Activated CD4-positive, alpha-beta T cell treated with anti-CD3 and anti-CD28 coated beads, Interleukin-2, amount 10 ng/mL, durations not matched to agents 7 days and 5 days (primary cell): ENCODE measurements at places on chromosomes 3 and 15. TPM values are rescaled to one million over a fixed set of nuclear protein-coding genes. Genes with fewer than 3 reads are reported as not detected.

DNA sequence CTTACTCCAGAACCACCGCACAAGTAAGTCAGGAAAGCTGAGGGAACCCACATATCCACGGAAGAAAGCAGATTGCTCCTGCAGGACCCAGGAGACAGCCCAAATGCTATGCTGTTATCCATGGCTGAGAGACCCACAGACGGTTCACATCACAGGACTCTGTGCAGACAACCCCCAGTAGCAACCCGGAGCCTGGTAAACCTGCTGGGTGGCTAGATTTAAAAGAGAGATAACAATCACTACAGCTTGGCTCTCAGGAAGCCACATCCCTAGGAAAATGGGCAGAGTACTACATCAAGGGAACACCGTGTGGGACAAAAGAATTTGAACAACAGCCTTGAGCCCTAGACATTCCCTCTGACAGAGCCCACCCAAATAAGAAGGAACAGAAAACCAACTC lies 13.8 kb upstream of the TRIM42 start:
- peaks cover 10% of the 10 kb centered on the region for H3K27me3 ChIP-seq
- no peaks in the 10 kb centered on the region for H3K36me3 ChIP-seq
- no peak for DNase-seq
- no peak overlapping the region for H3K27ac ChIP-seq
- no peaks in the 10 kb centered on the region for H3K4me1 ChIP-seq

DNA sequence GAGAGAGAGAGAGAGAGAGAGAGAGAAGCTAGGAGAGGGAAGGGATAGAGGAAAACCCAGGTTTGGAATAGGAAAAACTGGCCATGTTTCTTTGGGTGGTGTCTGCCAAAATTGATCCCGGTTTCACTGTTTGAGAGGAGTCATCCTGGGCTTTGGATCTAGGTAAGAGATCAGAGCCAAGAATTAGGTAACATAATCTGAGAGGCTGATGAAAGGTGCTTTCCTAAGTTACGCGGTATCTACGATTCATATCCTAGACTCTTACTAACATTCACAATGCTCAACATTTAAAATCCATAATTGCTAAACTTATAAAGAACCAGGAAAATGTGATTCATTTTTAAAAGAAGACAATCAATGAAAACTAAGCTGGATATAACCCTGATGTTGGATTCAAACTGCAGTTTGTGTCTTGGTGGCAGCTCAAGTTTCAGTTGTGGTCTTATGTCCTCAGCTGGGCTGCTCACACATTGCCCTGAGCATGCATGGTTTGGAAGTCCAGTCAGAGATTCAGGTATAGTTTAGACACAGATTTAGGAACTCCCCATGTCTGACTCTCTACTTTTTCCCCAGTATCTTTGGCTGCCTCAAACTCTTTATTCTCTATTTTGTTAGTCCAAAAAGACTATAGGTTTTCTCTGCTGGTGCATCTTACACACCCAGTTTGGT lies 42.5 kb upstream of the FMN1 start:
- no peaks in the 10 kb centered on the region for H3K4me1 ChIP-seq
- no peak overlapping the region for H3K27ac ChIP-seq
- H3K27me3 ChIP-seq: peaks cover 17% of the 10 kb centered on the region

GRCh38 chr3:46453526-46454208 lies 11.0 kb downstream of the LTF start:
- peaks cover 2% of the 10 kb centered on the region for H3K4me1 ChIP-seq
- H3K27me3 ChIP-seq: peaks cover 30% of the 10 kb centered on the region
- no peak overlapping the region for H3K4me3 ChIP-seq
- no peak overlapping the region for H3K27ac ChIP-seq
- DNase-seq: no peak

GRCh38 chr3:50817756-50818529 lies 143.2 kb downstream of the DOCK3 start:
- no peak for DNase-seq
- H3K27ac ChIP-seq: no peak overlapping the region
- H3K36me3 ChIP-seq: no peaks in the 10 kb centered on the region
- H3K4me3 ChIP-seq: no peak overlapping the region
- H3K27me3 ChIP-seq: no peaks in the 10 kb centered on the region
- H3K4me1 ChIP-seq: no peaks in the 10 kb centered on the region

- H3K27ac ChIP-seq: peak within 1 kb of the TSS; percentile 57
- DNase-seq: peak; percentile 87
- H3K4me1 ChIP-seq: peaks cover 32% of the 10 kb centered on the region
- no peaks in the 10 kb centered on the region for H3K36me3 ChIP-seq
- H3K27me3 ChIP-seq: peaks cover 23% of the 10 kb centered on the region
- peak within 1 kb of the TSS; percentile 85 for H3K4me3 ChIP-seq
These were observed at the start of gene MNS1 for GRCh38 chr15:56464893-56465520. Gene MNS1, minus strand, starts transcription at chr15:56465137. Its CDS starts 165 bp downstream, at chr15:56464972.

DNA sequence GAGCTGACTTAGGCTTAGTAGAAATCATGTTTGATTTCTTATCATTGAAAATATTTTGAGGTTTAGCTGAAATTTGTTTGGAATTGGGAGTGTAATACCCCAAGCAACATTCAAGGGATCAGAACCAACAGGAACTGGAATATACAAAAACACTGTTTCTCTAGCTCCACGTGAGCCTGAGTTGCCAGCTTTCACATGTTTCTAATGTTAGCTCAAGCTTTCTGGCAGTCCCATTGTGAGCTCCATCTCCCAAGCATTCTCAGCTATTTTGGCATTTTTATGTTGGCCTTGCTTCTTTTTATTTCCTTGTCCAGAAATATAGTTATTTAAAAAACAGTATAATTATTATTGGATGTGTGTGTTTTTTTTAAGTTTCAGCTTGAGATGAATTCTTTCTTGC lies 427.1 kb upstream of the DPH6 start:
- H3K4me3 ChIP-seq: no peak overlapping the region
- no peak for DNase-seq
- H3K36me3 ChIP-seq: no peaks in the 10 kb centered on the region
- H3K27me3 ChIP-seq: no peaks in the 10 kb centered on the region
- H3K27ac ChIP-seq: no peak overlapping the region

GRCh38 chr15:97566961-97567360 lies 393.5 kb upstream of the ARRDC4 start:
- H3K4me1 ChIP-seq: no peaks in the 10 kb centered on the region
- no peak for DNase-seq
- H3K4me3 ChIP-seq: no peak overlapping the region
- no peaks in the 10 kb centered on the region for H3K36me3 ChIP-seq
- H3K27me3 ChIP-seq: no peaks in the 10 kb centered on the region

DNA sequence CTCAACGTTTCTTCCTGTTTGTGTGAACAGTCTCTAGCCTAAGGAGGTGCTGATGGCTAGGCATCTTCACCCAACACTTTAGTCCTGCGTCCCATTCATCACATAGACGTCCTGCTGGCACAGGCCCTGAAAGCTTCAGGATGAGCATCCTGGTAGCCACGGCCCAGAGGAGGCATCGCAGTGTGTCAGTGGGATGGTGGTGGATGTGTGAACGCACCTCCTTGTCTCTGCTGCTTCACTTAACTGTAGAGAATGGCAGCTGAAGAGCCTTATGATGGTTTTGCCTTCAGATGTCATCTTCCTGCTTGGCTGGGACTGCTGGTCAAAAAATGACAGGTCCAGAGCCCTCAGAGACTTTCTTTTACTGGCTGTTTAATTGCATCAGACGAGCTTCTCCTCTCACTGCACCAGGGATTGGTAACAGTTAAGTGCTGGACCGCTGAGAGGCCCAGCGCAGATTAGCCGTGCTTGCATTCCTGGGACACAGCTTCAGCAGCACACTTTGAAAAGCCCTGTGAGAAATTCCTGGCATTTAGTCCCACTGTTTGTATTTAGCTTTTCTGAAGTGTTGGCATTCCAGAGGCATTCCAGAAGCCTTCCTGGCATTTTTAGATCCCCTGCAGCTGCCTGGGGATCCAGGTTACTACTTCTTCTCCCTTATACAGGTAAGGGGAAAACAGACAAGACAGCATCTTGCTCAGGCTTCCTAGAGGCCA lies 132.4 kb upstream of the PLXNA1 start:
- H3K27me3 ChIP-seq: no peaks in the 10 kb centered on the region
- H3K4me1 ChIP-seq: no peaks in the 10 kb centered on the region
- H3K36me3 ChIP-seq: no peaks in the 10 kb centered on the region
- H3K27ac ChIP-seq: no peak overlapping the region
- H3K4me3 ChIP-seq: no peak overlapping the region

The HES1 gene
- total RNA-seq: 2.4 TPM

The CD200R1L gene
- total RNA-seq: not detected

The EHHADH gene
- total RNA-seq: 2.0 TPM
